Mesendoderm (in vitro differentiated cells): ENCODE measurements at places on chromosomes 3 and 15.
A peak's percentile ranks its signal among the peaks of the same experiment; 100 is the strongest.

- no peak overlapping the region for H3K27ac ChIP-seq
- peaks cover 11% of the 10 kb centered on the region for H3K4me1 ChIP-seq
- H3K4me3 ChIP-seq: no peak overlapping the region
- H3K36me3 ChIP-seq: no peaks in the 10 kb centered on the region
Measured at GRCh38 chr15:76038512-76038911, 21.3 kb upstream of the TMEM266 start.

DNA sequence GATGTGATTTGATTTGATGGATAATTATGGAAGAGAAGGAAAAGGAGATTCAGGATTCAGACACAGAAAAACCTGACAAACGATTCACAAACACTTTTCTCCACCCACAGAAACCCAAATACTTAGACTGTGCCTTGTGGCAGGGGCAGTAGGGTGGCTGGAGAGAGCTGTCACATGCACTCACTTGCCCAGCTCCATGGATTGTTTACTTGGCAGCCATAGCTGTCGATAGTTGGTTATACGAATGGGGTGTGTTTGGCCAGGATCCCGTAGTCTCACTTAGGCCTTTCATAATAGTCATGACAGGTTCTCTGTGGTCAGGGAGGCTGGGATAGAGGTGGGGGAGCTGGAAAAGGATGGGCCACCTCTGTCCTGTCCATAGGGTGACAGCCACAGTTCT, 76.9 kb downstream of the CACNA1D start:
- no peak for DNase-seq
- H3K27ac ChIP-seq: no peak overlapping the region
- H3K27me3 ChIP-seq: no peaks in the 10 kb centered on the region
- H3K36me3 ChIP-seq: no peaks in the 10 kb centered on the region
- H3K4me1 ChIP-seq: peaks cover 2% of the 10 kb centered on the region

GRCh38 chr3:132758740-132759139, 36.5 kb upstream of the NPHP3 start:
- no peaks in the 10 kb centered on the region for H3K4me1 ChIP-seq
- no peaks in the 10 kb centered on the region for H3K27me3 ChIP-seq
- no peak overlapping the region for H3K4me3 ChIP-seq
- no peak overlapping the region for H3K27ac ChIP-seq

DNA sequence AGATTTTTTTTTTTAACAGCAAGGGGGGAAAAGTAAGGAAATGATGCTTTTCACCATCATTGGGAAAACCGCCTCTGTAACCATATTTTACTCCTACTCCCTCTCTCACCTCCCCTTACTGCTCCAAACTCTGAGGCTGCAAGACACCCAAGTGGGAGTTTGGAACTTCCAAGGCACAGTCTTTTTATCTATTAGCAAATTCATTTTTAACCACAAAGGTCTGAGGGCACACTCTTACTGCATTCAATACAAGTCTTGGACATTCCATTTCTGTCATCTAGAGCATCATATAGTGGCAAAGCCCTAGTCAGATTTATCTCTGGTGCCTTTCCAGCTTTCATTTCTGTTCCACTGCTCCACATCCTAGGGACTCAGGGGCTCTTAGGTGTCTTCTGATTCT, 13.2 kb downstream of the FAM162A start:
- no peaks in the 10 kb centered on the region for H3K4me1 ChIP-seq
- DNase-seq: no peak
- H3K36me3 ChIP-seq: no peaks in the 10 kb centered on the region
- no peaks in the 10 kb centered on the region for H3K27me3 ChIP-seq

DNA sequence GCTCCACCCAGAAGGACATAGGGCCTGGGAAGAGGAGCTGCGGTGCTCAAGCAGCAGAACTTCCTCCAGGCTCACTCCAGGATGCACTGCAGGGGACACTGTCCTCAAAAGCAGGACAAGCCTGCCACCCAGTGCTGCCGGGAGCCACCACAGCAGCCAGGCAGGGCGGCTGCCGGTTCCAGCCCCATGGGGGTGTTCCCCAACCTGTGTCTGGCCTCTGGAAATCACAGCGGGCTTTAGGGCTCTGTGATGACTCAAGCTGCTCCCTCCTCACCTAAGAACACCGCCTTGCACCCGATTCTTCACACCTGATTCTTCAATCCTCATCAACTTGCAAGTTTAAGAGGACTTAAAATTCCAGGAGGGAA, 71.9 kb upstream of the SLC6A11 start:
- no peaks in the 10 kb centered on the region for H3K4me1 ChIP-seq
- H3K36me3 ChIP-seq: no peaks in the 10 kb centered on the region
- H3K27me3 ChIP-seq: no peaks in the 10 kb centered on the region
- peak; percentile 54 for DNase-seq
- no peak overlapping the region for H3K4me3 ChIP-seq

- peak; percentile 36 for DNase-seq
- H3K27me3 ChIP-seq: no peaks in the 10 kb centered on the region
- H3K27ac ChIP-seq: no peak overlapping the region
- no peaks in the 10 kb centered on the region for H3K36me3 ChIP-seq
Measured at GRCh38 chr3:4021162-4021561, 221.9 kb downstream of the LRRN1 start.
